AML-193 (cell line): ENCODE measurements at places on chromosomes 2 and 18.
A peak's percentile ranks its signal among the peaks of the same experiment; 100 is the strongest.

- DNase-seq, result no peak
Observed at GRCh38 chr18:12278215-12278671, 24.1 kb downstream of the CIDEA start.

DNA sequence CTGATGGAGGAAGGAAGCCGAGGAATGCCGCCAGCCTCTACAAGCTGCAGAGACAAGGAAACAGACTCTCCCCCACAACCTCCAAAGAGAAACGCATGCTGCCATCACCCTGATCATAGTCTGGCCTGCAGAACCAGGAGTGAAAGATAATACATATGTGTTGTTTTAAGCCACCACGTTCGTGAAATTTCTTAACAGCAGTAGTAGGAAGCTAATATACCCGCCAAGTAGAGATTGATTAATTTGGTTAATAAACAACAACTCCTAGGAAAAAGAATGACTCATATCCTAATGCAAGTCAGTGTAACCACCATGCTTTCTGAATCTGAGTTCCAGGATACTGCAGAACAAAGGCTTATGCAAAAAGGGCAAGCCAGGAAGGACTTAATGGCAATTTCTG, 36.6 kb downstream of the LONRF2 start:
- DNase-seq, result no peak

DNA sequence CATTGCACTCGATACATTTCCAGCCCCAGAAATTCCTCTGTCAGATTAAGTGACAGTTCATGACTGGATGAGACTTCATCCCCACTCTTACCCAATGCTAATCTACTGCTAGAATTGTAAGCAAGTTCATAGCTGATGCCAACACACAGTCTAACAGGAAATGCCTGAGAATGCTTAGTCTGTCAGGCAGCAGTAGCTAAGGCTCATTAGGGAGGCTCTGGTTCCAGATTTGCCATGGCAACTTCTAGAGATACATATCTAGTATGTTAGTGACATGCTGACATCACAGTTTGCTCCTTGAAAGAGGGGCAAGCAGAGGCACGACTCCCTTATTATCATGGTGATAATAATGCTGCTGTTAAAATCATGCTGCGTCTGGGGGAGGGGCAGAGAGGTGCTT, 198.4 kb downstream of the RBM43 start:
- no peak for DNase-seq

GRCh38 chr2:189524746-189525145, 55.8 kb downstream of the SLC40A1 start:
- DNase-seq, result no peak

DNA sequence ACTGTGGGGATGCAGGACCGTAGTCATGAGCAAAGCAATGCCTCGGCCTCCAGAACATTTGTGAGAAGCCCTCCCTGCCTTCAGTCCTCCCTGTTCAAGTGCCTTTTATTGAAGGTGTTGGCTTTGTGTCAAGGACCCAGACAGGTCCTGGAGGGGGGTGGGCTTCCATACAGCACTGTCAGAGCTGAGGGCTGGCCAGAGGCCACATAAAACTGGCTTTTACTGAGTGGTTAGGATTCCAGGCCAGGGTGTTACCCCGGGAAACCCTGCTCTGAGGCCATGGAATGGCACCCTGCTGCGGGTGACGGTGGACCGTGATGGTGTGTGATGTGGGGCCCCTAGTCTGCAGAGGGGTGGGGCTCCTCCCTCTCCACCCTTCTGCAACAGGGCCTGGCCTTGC, 41.6 kb downstream of the TOGARAM2 start:
- DNase-seq, result no peak

DNA sequence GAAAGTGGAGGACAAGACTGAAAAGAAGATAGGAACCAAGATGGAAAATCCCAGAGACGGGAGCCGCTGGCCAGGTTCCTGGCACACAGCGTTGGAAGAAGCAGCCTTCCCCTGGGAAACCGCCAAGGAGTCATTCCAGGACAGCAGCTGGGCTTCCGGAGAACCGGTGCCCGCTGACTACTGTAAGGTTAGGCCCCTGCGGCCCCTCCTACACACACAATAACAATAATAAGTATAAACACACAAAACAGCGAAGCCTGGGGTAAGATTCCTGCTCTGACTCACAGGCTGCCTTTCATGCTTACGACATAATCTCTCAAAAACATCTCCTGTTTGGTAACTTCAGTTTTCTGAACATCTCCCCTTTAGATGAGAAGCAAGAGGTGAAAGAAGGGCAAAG, 28.1 kb upstream of the MYCN start:
- DNase-seq, result no peak

GRCh38 chr2:216674376-216674775, 21.0 kb downstream of the IGFBP5 start:
- no peak for DNase-seq

DNA sequence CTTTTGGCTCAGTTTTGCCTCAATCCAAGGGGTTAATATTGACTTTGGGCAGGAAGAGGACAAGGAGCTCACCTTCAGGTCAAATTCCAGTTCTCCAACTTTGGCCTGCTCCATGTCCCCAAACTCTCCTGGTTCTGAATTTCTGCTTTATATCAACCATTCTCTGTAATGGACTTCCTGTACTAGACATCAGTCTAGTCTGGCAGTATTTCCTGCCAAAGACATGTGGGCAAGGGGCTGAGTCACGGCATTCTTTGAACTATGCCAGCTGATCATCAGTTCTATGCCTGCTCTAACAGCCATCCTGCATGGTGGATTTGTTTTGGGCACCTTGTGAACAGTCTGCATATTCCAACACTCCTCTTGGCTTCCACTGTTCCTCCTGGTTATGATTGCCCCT, 199.4 kb downstream of the ZEB2 start:
- peak; percentile 20 for DNase-seq

DNA sequence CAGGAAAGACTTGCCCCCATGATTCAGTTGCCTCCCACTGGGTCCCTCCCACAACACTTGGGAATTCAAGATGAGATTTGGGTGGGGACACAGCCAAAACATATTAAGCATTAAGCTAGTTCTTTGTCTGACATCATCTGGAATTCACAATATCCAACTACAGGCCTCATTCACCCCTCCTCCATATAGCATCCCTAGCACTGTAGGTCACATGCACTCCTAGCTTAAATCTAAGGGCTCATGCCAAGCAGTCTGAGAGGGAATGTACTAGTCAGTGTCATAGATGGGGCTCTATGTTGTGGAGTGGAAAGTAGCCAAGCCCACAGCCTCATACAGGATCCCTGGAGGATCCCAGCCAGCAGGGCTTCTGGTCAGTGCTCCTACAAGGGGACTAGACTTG, 92.1 kb downstream of the IRS1 start:
- DNase-seq, result no peak

DNA sequence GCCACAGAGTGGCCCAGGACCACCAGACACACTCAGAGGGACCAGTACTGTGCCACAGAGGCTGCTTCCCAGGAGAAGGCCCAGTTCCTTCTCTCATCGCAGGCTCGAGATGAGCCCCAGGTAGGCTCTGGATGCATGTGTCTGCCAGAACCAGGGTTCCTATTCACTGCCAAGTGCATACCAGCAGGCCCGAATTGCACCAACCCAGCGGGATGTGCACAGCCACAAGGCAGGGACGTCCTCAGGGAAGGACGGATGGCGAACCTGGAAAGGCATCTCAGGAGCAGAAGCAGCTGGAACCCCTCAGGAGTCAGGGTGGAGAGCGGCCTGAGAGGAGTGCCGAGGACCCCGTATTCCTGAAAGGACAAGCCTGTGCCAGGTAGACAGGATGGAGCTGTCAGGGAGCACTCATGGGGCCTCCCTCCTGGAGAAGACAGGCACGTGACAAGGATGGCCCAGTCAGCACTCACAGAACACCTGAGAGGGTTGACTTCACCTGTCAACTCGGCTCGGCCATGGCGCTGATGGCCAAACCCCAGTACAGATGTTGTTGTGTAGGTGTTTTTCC, 73.7 kb downstream of the PTGR3 start:
- DNase-seq, result no peak

DNA sequence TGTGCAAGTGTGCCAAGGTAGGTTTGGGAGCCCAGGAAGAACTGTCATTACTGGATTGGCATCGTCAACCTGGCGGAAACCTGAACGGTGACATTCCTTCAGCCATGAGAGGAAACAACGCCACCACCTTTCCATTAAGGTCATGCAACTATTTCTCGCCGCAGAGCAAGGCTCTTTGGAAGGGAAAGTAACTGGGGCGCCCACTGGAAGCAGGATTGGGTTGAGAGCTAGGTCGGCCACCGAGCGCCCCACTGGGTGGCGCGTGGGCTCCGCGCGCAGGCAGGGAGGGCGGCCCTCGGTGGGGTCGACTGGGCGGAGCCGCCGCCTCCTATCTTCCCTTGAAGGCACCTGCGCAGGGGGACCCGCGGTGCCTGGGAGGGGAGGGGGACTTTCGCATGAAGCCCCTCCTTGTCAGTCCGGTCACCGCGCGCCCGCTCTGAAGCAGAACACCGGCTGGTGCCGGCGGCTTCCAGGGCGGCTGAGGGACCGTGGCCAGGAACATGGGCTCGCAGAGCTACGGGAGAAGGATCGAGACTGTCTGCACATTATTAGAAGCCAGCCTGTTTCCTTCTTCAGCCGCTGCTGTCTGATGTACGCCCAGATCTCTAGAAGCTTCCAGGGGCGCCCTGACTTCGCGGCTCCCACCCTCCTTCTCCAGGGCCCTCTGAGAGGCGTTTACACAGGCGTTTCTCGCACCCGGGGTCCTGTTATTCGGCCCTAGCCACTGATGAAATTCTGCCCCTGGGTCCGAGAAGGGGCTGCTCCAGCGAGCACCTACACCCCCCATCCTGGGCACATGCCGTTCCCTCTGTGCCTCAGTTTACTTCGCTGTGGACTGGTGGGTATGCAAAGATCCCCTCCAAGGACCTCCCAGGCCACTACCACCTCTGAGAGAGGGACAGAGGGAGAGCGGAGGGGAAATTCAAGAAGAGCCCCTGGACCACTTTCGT, 27.3 kb upstream of the MAL start:
- no peak for DNase-seq

DNA sequence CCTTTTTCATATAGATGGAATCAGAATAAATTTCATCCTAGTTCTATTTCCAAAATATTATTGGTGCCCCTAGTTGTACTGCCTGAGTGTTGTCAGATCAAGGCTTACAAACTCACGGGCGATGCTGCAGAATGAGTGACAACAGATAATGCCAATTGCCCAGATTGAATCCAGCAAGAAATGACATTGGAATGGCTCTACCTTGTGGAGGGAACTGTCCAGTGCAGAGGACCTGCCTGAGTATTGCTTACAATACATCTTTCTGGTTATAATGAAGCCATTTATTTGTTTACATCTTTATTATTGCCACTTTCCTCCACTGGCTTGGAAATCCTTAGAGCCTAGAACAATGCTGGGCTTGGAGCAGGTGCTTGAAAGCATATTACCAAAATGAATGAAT, 7.8 kb upstream of the IL1R2 start:
- peak; percentile 3 for DNase-seq

GRCh38 chr2:177501186-177501585, 108.6 kb downstream of the AGPS start:
- no peak for DNase-seq

DNA sequence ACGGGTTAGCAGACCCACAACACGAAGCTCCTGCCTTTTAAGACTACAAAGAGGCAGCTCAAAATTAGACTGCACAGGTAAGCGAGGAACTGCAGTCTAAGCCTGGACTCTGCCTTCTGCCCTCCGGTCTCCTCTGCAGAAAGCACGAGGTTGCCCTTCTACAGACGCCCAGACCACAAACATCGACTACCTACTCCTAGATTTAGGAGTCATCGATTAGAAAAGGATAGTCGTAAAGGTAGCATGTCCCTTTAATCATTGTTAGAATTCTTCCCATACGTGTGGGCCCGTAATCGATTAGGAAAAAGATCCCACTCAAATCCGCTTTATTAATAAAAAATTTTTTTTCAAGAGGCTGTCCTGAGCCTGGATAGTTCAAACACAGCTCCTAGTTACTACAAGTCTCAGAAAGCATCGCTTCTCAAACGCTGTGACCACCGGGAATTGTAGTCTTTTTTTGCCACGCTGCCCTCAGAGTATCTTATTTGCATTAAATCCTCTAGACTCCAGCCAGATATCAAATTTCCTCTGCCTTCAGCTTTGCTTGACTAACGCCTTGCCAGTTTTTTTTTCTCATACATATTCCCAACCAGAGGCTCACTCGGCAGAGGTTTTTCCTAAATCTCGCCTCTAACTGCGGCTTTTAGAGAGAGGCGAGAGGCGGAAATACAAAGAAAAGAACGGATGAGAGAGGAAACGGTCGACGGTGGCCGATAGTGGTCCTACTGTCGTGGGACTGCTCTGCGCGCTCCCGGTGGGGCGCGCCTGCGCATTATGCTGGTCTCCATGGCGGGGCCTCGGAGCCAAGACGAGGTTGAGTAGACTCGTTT, at the start of the genes CARF and WDR12:
TSS of gene CARF (plus strand) at position 764 of the 830 bp plus-strand sequence. CDS start 29,628 bp downstream, outside the sequence.
TSS of gene WDR12 (minus strand) at position 162 of the 830 bp plus-strand sequence. CDS start 197 bp downstream, outside the sequence.
- peak; percentile 88 for DNase-seq

DNA sequence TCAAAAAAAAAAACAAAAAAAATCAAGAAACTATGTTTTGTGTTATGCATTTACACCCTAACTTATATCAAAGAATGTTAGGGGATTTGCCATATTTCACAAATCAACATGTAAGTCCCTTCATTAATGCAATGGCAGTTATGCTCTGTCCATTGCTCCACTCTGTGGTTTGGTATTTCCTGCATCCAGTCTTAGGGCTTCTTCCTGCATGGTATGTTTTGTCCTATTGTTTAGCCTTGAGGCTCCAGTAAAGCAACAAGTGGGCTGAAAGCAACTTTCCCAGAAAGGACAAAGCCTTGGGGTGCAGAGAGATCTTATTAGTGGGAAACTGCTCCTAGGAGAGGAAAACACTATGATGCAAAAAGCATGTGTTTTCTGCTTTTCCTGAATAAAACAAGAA, 474.1 kb downstream of the IRS1 start:
- peak; percentile 74 for DNase-seq

GRCh38 chr18:34219651-34220050, 5.1 kb downstream of the NOL4 start:
- DNase-seq, result no peak

- DNase-seq, result no peak
Observed at GRCh38 chr2:180871649-180872048, 108.8 kb upstream of the UBE2E3 start.

- no peak for DNase-seq
Observed at GRCh38 chr2:224175538-224175937, 136.5 kb upstream of the SERPINE2 start.

GRCh38 chr2:18787726-18788125, 198.4 kb upstream of the NT5C1B start:
- DNase-seq, result no peak
